ENCODE measurements at places on chromosomes 4 and X. TPM values are rescaled to one million over a fixed set of nuclear protein-coding genes. Genes with fewer than 3 reads are reported as not detected.

GRCh38 chr4:80201252-80202151 lies 4.2 kb downstream of the PRDM8 start:
- peak; percentile 9 for DNase-seq

The DMP1 gene
- total RNA-seq, result not detected

DNA sequence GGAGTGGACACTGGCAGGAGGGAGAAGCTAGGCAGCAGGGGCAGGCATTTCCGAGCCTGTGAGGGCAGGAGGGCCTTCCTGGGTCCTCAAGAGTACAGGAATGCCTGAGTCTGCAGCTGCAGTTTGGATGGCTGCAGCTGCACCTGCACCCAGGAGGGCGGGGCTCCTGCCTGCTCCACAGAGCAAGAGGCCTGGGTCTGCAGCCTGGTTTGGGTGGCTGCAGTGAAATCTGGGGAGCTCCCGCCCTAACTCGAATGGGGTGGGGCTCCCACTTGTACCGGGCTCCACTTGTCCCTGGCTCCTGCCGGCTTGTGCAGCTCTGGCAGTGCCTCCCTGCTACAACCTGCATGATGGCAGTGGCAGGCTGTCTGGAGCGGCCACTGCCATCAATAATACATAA lies 436.0 kb downstream of the ARHGAP24 start:
- peak; percentile 5 for DNase-seq

DNA sequence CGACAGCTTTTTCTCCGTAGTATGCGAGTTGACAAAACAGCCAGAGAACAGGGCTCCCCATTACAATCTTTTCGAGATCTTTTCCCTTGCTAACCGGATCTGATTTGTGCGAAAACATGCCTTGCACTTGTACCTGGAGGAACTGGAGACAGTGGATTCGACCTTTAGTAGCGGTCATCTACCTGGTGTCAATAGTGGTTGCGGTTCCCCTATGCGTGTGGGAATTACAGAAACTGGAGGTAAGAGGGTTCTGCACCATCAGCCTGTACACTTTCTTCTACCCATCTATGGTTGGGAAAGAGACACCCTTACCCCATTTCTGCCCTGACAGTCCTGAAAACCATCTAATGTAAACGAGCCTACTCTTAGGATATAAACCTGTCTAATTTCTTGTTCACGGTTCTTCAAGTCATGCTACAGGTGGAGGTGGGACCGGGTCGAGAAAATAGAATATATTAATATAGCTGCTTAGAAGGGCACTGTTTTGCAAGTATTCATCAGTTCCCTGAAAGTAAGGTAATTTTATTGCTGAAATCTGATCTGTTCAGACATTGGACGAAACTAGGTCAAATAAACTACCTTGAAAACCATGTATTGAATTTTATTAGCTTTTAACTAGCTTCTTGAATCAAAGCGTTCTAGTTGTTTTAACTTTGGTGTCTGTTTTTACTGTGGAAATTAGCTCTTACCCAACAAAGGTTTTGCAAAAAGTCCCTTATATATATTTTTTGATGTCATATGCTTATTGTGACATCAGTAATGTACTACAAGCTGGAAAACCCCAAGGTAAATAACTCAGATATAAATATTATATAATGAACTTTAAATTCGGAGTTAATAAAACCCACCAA lies 869 bp downstream of the TMEM184C start:
- DNase-seq, result no peak

The SLC35A2 gene
- 47.8 TPM for total RNA-seq

DNA sequence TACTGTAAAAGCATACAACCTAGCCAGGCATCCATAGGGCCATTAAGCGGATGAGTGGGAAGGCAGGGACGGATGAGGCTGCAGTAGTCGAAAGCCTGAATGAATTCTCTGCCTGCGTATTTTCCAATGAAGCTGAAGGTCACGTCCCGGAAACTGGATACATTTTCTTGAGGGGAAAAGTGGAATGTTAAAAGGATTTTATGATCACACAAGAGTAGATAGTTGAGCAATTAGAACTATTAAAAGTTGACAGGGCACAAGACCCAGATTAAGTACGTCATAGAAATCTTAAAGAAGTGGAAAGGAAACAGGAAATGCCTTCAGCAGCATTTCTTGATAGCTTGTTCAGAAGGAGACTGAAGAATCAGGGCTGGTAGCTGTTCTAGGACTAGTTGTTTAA lies 98.3 kb upstream of the CXXC4 start:
- DNase-seq, result no peak

Data from thyroid gland (tissue), 4 donors.